Stimulated activated CD4-positive, alpha-beta T cell treated with anti-CD3 and anti-CD28 coated beads, Interleukin-1b, Interleukin-23, amount 100 ng/mL, for 1 hour (primary cell): ENCODE measurements at places on chromosomes 5 and 9.

GRCh38 chr9:127684576-127684975 is 22.2 kb upstream of the CFAP157 start:
- no peak for DNase-seq

- DNase-seq, result no peak
These were observed 22.3 kb downstream of the PDZD2 start for GRCh38 chr5:31661257-31661656.

- no peak for DNase-seq
These were observed 92.6 kb downstream of the CWC27 start for GRCh38 chr5:64861281-64861680.

DNA sequence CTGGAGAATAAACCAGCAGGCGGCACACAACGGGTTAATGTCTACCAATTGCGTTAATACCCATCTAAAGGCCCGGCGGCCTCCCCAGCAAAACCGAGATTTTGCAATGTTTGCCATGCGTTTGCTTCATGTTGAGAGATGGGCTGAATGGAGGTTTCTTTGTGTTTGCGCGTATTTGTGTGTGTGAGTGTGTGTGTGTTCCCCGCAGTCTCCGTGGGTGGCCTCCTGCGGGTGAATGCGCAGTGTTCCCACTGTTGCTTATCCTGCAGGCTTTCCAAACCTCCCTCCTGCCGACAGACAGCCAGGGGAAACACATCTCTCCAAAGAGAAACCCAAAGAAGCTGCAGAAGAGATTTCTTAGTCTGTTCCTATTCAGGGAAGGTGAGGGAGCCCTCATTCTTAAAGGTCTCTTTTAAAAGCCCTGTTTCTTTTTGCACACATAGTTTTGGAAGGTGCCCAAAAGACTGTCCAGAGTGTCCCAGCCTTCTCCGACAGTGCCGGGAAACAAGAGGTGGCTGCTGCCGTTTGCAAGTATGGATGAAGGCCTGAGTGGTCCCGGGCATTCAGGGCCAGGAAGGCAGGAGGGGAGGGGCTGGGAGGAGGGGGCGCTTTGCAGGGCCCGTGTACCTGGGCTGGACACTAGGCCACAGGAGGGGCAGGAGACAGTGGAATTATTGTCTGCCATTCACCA is 103.8 kb upstream of the ERCC6L2 start:
- no peak for DNase-seq

DNA sequence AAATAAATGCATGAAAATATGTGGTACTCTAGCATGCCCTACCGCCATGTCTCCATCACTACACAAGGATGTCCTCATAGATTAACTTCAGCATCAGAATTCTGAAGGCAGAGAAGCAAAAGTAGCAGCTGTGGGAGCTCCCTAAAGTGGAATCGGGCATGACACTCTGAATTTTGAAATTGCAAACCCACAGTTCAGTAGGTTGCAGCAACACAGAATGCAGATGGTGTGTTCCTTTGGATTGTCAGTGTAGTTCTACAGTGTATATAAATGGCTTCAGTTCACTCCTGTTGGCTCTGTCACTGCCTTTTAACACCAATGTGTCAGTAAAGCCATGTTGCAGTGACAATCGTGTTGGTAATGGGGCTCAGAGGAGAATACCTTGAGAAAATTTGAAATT is 973.6 kb upstream of the WWC1 start:
- no peak for DNase-seq

DNA sequence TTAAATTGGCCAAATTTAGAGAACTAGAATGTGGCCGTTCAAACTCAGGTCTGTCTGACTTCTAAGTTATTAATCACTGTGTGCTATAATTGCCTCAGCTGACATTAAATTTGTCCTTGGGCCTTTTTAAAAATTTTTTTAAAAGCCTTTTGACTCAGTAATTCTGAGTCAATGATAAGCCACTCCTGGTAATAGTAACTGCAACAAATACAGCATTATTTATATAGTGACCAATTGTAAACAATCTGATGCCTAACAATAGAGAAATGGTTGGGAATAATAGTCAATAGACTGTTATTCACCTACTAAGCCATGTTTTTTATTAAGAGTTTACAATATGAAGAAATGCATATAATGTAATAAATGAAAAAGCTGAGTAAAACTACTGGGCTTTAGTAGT is 70.9 kb upstream of the FSD1L start:
- no peak for DNase-seq
